ENCODE measurements at places on chromosomes 5 and 9. TPM values are rescaled to one million over a fixed set of nuclear protein-coding genes. Genes with fewer than 3 reads are reported as not detected.

GRCh38 chr9:95491543-95492320 is 25.0 kb downstream of the PTCH1 start:
- DNase-seq: no peak

Gene FPGS
- total RNA-seq: 131 TPM

- no peak for DNase-seq
Observed at GRCh38 chr9:8254541-8254940, 455.0 kb upstream of the DMAC1 start.

- no peak for DNase-seq
Observed at GRCh38 chr9:136563646-136564325, 17.9 kb upstream of the NOTCH1 start.

Gene NEUROG1
- total RNA-seq: 0.04 TPM

Gene ADRB2
- 0.75 TPM for total RNA-seq

DNA sequence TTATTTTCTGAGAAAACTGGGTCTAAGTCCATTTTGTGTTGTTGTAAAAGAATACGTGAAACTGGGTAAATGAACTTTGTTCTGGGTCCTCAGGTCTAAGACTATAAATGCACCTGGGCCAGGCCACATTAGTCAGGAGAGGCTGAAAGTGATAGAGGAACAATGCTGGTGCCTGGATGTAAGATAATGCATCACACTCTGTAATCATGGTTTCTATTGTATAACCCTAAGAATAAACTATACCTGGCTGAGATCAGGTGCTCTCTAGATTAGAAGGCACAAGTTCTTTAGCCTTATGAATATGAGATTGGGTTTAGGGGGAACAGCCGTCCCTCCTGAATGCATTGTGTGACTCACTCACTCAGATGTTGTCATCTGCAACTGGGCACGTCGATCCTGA is 675.5 kb downstream of the HTR1A start:
- no peak for DNase-seq

Gene FREM1
- total RNA-seq: 0.75 TPM

- DNase-seq: no peak
Observed at GRCh38 chr5:102834438-102834964, 79.4 kb downstream of the PAM start.

GRCh38 chr5:34501016-34501415 is 155.1 kb upstream of the RAI14 start:
- DNase-seq: no peak

Gene ARHGEF28
- 66.1 TPM for total RNA-seq

Gene WDR55
- total RNA-seq: 20.1 TPM

- no peak for DNase-seq
Observed at GRCh38 chr5:82938901-82939725, 138.1 kb downstream of the TMEM167A start.

Gene IFNA21
- not detected for total RNA-seq

DNA sequence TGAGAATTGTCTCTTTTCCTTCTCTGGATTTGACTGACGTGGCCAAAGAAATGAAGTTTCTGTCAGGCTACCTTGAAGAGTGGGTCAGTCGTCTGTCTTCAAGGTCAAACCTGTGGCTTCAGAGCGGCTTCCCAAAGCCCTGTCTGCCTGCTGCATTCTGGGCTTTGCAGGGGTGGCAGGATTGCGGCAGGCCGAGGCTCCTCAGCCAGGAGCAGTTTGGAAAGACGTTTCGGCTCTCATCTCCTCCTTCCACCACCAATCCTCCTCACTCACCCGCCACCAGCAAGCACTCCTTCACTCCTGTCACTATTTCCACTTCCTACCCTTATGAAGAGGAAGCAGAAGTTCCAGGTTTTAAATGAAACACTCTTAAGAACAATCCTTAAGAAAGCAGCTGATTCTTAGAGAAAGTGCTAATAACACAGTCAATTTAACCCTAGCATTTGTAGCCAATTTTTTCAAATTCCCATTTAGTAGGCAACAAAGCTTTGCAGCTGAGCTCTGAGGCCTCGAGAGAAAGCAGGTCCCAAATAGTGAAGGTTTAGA is 351.7 kb downstream of the ZNF608 start:
- no peak for DNase-seq

All from kidney epithelial cell (primary cell).